ENCODE measurements at places on chromosomes 1 and 21.

DNA sequence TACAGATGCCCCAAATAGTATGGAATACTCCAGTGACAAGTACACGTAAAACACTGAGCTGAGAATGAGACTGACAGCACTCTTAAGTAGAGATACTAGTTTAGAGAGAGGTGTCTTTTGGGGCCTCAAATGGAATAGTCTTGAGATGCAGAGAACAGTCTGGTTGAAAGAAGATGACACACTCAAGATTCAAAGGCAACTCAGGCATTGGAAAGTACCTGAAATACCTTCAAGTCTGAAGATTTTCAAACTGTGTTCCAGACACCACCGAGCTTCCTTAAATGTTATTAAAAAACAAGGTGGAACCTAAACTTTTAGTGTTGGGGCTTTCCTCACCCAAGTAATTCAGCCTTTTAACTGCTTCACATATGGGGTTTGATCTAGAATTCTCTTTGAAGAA is 437.7 kb downstream of the OMA1 start:
- DNase-seq, result no peak

DNA sequence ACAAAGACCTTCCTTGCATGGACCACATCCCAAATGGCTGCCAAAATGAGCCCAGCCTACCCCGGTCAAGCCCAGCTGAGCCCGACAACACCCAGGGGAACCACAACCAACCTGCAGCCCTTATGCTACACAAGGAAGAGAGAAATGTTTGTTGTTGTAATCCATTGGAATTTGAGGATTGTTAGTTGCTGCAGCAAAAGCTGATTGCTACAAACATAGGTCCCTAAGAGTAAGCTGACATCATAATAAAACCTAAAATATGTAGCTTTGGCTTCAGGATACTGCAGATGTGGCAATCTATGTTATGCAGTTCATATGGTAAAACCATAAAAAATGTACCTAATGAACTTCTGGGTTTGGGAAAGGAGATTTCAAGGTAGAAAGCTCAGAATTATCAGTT is 65.5 kb upstream of the DNAH14 start:
- no peak for DNase-seq

GRCh38 chr1:41766041-41766440 is 152.7 kb downstream of the HIVEP3 start:
- DNase-seq, result no peak

GRCh38 chr1:204623894-204624361 is 61.6 kb downstream of the LRRN2 start:
- DNase-seq, result no peak

DNA sequence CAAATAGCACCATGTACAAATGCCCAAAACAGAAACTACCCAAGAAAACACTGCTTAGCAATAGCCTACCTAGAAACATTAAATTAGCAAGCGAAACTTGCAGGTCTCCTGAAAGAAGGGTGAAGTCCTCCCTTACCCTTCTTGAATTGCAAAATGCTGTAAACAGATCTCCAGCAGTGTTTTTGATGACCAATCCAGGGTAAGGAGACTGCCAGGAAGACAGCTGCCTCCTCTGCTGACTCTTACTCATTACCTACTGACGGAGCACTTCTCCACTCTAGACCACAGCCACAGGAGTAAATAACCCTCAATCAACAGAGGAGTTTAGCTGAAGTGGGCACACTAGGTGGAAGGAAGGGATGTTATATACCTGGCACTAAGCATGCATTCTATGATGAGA is 32.2 kb upstream of the GADD45A start:
- no peak for DNase-seq

GRCh38 chr1:61081686-61082310 is 563 bp upstream of the NFIA start:
- DNase-seq, result peak; percentile 41

DNA sequence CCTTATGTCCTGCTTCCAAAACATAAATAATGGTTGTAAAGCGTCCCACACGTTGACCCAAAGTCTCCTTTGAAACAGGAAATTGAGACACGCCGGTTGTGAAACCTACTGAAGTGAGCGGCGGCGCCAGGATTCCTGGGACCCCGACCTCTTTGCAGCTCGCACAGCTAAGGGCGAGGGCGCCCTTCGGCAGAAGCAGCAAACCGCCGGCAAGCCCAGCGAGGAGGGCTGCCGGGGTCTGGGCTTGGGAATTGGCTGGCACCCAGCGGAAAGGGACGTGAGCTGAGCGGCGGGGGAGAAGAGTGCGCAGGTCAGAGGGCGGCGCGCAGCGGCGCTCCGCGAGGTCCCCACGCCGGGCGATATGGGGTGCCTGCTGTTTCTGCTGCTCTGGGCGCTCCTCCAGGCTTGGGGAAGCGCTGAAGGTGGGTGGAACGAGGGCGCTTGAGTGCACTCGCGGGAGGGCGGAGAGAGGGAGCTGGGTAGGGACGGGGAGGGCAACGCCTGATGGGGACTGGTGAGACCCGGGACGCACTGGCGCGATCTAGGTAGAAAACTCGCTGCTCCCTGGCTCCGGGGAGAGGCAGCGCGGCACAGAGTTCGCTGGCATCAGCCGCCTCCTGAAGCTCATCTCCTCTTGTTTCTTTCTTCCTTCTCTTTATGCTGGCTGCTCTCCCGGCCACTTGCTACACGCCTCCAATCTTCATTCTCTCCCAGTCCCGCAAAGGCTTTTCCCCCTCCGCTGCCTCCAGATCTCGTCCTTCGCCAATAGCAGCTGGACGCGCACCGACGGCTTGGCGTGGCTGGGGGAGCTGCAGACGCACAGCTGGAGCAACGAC is at the start of gene CD1D:
Gene CD1D, plus strand, starts transcription at position 155 of the 836 bp plus-strand sequence. Its CDS starts 207 bp downstream, at position 362.
- no peak for DNase-seq

DNA sequence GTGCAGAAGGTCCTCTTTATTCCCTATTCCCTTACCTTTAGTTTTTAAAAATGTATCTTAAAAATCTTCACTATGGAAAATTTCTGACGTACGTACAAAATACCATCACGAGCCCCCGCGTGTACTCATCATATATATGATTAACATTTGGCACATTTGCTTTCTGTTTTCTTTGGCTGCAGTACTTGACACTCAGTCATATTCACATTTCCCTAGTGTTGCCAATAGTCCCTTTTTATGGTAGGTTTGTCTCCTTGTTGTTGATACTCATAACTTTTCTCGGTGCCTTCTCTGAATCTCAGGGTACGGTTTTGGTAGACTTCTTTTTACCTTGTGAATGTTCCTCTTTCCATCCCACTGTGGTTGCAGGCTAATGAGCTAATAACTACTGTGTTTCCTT is 23.3 kb downstream of the KDM4A start:
- no peak for DNase-seq

DNA sequence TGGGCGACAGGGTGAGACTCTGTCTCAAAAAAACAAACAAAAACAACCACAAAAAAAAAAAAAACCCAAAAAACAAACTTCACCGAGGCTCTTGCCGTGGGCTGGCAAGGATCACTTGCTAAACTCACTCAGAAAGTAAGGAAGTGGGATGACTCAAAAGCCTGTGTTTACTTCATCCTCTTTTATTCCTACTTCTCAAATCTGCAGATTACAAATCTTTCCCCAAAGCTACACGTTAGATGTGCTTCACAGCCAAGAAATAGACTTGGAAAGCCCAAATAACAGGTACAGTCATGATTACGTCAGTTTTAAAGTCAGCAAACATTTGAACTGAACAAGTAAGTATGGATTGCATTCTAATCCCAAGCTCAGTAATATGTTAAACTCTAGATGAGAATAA is 359.3 kb downstream of the ADGRL2 start:
- no peak for DNase-seq

- no peak for DNase-seq
Measured at GRCh38 chr1:170592591-170593111, 60.7 kb downstream of the GORAB start.

DNA sequence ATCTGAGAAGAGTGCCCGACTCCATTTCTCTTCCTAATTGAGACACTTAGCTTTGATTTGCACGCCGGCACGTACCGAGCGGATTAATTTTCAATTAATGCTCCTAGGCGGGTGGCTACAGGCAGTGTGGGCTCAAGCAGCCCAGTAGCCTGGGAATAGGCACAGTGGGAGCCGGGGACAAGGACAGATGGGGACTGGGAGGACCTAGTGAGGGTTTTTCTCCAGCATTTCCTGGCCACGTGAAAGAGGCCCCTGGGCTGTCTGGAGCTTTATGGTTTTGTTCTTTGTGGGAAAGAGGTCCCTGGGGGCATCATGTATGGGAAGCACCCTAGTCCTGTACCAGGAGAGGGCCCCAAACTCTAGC is 78.6 kb upstream of the CSF3R start:
- no peak for DNase-seq

GRCh38 chr1:58715108-58715507 is 15.2 kb upstream of the MYSM1 start:
- DNase-seq, result no peak

DNA sequence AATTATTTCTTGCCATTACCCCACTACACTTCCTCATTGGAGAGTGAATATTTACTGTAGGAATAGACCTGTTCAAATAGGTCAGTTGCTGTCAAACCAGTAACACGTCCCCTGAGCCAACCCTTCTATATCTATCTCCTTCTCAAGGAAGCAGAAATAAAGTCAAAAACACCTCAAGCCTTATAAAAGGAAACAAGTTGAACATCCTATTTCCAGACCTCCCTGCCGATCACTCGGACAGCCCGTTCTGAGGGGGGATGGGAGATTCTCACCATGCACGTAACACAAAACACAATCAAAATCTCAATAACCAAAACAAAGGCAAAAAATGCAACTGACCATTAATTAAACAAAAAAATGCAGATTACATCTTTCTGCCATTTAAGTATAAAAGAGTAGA is 121.5 kb upstream of the KRTAP19-8 start:
- DNase-seq, result no peak

DNA sequence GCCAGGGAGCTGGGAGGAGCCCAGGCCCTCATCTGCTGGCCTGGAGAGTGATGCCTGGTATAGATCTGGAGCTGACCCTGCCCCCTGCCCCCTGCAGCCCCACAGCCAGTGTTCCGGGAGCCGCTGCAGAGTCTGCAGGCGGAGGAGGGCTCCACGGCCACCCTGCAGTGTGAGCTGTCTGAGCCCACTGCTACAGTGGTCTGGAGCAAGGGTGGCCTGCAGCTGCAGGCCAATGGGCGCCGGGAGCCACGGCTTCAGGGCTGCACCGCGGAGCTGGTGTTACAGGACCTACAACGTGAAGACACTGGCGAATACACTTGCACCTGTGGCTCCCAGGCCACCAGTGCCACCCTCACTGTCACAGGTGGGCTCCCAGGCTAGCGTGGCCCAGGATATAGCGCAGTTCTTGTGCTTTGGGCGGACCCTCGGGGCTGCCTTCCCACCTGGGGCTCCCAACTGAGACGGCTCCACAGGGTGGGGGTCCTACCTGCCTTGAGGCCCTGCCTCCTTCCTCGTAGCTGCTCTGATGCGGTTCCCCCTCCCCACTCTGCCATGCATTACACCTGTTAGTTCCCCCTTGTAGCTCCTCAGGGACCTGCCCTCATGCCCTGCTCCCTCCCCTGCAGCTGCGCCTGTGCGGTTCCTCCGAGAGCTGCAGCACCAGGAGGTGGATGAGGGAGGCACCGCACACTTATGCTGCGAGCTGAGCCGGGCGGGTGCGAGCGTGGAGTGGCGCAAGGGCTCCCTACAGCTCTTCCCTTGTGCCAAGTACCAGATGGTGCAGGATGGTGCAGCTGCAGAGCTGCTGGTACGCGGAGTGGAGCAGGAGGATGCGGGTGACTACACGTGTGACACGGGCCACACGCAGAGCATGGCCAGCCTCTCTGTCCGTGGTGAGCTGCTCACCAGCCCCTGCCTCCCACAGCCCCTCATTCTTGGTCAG is 98.7 kb downstream of the OBSCN start:
- DNase-seq, result no peak

DNA sequence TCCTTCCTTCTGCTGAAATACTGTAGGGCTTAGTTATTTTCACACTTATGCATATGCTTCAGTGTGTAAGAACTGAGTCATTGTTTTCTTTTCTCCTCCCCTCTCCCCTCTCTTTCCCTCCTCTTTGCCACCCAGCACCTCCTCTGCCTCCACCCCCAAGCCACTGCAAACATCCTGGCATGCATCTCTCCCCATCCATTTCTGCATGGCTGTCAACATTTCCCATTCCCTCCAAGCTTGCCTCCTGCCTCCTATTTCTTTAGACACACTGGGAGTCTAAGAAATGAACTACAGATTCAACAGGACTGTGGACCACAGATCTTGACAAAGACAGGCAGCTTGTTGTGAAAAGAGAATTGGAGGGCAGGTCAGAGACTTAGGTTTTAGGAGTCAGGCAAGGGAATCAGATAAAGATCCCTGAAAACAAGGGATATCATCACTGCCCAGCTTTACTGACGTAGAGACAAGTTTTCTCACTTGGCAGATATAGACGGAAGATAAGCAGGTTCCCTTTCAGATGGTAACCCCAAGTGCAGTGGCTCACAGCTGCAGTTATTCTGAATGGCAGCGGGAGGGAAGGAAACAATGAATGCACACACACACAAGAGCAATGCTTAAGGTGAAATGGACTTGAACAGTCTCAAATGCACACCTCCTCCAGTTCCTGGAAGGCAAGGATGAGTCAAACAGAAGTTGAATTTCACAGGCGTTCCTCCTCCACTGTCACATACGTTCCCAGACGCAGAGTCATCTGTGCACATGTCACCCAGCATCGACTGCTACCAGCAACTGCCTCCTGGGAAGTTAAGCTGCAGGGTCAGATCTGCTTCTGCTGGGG is 56.1 kb downstream of the HIVEP3 start:
- DNase-seq, result no peak

DNA sequence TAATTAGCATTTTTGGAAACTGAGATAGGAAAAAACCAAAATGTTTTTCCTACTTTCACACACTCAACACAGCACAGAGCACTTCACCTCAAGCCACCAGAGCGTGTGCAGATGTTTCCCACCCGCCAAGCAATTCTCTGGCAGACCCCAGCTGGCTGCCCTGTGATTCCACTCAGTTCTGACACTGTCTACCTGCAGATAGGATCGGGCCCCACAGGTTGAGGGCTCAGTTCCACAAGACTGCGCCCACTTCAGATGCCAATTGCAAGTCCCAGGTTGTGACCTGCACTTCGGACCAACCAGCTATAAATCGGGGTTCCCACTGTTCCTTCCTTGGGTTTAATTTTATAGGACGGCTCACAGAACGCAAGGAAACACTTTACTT is 9.9 kb downstream of the KIAA1614 start:
- DNase-seq, result no peak

- DNase-seq, result no peak
Measured at GRCh38 chr1:220631238-220631815, 58.8 kb upstream of the C1orf115 start.

- no peak for DNase-seq
Measured at GRCh38 chr1:181205901-181206300, 117.4 kb downstream of the IER5 start.

DNA sequence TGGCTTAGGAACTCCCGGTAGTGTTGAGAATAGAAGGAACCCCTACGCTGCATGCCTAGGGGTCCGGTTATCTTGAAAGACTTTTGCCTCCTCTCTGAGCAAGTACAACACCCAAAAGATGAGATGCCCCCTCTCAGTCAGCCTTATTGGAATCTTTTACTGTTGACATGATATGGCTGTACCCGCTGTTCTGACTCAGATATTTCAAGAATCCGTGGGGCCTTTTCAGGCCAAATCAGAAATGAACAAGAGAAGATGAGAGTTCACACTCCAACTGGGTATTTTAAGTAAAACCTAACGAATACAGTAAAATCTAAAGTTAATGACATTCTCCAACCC is 164.2 kb downstream of the PPIAL4G start:
- DNase-seq, result no peak

- no peak for DNase-seq
Measured at GRCh38 chr1:19074902-19075721, 118.6 kb upstream of the IFFO2 start.

GRCh38 chr1:63742526-63742925 is 31.3 kb upstream of the ROR1 start:
- no peak for DNase-seq

Measured in activated naive CD4-positive, alpha-beta T cell (primary cell).